ENCODE measurements at places on chromosomes 13 and 19.

DNA sequence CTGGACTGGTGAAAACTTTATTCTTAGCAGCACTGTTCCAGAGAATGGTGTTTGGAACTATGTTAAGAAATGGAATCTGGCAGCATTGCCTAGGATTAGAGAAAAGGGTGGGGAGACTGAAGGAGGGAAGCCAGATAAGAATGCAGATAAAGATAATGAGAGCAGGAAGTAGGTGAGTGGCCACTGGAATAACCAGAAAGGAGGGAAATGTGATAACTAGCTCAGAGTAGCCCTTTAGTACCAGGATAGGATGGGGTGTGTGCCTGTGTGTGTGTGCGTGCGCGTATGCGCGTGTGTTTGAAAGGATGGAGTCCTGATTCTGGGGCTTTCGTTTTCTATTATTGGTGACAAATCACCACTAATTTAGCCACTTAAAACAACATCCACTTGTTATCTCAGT lies 33.4 kb upstream of the FRY start:
- no peak for DNase-seq

DNA sequence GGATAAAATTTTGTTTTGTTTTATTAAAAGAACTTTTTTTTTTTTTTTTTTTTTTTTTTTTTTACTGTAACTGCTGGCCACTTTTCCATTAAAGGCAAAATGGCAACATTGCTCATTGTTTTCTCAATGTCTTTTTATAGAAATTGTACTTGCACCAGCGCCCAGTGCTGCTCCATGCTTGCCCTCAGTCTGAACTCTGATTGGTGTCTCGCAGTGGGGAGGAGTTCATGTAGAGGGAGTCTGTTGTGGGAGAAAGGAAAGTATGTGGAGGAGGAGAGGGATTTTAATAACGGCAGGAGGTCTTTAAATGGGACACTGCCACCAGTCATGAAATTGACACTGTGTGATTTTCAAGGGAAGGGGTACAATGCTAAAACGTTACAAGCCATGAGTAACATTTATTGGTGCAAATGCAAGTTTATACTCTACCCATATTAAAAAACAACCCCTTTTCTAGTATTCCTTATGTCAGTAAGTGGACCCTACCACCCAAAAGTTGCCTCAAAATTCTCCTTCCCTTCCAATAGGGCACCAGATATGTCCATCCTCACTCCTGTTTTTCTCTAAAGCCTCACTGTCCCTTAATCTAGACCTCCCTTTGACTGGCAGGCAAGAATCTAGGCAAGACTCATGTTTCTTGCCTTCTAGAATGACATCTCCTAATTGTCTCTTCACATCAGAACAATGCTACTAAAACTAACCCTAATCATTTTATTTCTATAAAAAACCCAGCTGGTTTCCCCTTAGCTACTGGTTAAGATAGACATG lies 3.2 kb downstream of the RASL11A start:
- DNase-seq = no peak

- DNase-seq = no peak
Measured at GRCh38 chr13:33218020-33218419, 67.5 kb downstream of the STARD13 start.

DNA sequence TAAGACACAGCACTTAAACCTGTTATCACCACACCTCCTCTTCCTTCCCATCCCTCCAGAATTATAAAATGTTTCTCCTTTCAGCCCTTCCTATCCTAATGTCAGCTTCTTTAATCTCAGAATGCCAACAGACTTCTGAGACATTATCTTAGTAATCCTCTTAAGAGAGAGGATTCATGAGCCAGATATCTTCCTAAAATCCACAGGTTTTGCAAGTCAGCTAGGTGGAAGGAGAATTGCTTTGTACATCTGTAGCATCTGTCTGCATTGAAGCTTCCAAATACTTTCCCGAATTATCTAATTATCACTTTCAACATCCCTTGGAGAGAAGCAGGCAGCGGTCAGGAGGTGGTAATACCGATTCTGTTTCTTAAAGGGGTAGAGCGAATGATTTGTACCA lies 179.1 kb downstream of the DCT start:
- no peak for DNase-seq

- no peak for DNase-seq
Measured at GRCh38 chr13:25905611-25906010, 146.2 kb downstream of the SHISA2 start.

DNA sequence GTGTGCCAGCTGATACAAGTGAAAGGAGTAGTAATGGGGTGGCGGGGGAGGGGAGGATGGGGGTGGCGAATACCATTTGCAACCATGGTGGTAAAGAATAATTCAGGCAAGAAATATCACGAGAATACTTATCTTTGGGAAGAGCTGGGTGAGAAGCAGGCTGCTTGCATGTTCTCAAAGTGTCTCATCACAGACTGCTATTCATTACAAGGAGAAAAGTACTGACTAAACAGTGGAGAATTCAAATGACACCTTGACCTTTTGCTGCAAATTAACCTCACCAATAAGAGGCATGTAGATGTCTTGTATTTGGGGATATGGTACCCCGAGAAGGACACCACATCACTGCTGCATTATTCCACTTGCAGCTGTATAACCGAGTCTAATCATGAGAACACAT lies 585.7 kb upstream of the GPC6 start:
- no peak for DNase-seq

GRCh38 chr19:11364296-11364904 lies 9.2 kb downstream of the PLPPR2 start:
- no peak for DNase-seq
